ENCODE measurements at places on chromosomes 5 and 9.

DNA sequence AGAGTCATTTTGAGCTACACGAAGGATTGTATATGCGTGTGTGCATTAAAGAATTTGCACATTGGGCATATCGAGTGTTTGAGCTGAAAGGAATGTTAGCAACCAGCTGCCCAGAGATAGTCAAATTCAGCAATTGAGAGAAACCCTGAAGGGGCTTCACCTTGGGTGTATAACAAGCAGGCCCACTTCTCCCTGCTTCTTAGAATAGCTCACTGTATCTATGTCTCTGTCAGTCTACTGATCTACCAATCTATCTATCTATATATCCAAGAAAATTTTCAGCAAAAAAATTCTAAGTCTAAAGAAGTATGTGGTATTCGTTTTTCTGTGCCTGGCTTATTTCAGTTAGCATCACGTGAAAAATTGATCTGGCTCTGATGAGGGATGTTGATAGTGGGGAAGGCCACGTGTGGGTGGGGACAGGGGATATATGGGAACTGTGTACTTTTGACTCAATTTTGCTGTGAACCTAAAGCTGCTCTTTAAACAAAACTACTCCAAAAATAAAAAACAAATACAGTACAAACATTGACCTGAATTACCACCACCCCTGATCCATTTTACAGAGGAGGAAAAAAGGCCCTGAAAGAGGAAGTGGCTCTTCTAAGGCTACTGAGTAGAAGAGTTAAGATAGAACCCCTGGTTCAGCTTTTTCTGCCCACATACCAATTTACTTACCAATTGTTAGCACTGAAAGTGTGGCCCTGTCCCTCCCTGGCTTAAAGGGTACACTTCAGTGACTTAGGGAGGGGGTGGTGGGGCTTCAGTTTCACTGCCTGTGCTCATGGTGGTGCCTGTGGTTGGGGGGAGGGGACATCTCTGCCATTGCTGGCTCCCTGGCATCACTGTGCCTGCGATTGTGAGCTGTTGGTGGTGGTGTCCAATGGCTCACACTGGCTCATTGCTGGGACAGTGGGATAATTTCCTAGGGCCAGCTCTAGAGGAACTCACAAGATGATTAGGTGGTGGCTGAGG lies 141.8 kb downstream of the DOCK2 start:
- no peak for DNase-seq

DNA sequence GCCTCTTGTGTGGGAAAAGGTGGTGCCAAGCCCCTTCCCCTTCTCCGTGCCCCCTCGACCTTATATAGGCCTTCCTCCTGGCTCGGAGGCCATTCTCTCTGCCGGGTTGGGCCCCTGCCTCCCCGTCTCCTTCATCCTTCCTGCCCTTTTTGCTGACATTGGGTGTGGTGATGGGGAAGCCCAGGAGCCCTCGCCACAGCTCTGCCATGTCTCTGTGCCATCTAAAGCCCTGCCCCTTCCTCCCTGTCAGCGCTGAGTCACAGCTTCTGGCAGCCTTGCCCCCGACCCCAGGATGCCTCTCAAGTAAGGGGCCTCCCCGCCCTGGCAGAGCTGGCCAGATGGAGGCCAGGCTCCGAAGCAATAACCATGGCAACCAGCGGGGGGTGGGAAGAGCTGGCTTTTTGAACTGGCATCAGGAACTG lies 30.4 kb downstream of the JADE2 start:
- no peak for DNase-seq

DNA sequence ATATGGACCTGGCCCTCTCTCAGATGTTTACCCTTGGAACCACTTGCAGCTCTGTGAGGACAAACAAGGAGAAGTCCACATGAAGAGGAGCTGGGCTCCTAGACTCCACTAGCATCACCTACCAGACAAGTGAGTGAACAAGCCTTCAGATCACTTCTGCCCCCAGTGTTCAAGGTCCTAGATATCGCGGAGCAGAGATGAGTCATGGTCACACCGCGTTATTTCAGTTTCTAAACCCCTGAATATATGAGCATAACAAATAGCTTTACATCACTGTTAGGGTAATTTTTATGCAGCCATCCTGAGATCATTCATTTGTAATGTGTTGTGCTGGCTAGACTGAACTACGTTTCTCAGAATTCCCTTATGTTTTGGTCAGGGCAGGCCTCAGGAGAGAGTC lies 77.0 kb upstream of the DAP start:
- no peak for DNase-seq

GRCh38 chr5:126561908-126562307 lies 33.1 kb downstream of the ALDH7A1 start:
- DNase-seq = no peak

DNA sequence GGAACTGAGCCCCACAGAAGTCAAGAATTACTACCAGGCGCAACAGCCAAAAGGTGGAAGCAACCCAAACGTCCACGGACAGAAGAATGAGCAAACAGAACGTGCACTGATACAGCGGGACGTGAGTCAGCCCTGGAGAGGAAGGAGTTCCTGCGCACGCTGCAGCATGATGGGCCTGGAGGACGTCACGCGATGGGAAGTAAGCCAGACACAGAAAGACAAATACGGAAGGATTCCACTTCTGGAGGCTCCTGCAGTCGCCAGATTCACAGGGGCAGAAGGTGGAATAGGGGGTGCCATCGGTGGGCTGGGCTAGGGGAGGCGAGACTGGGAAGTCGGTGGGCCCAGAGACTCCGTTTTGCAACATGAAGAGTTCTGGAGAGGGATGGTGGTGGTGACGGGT lies 80.3 kb upstream of the PHYKPL start:
- peak; percentile 53 for DNase-seq

GRCh38 chr5:169832845-169833244 lies 147.4 kb downstream of the INSYN2B start:
- no peak for DNase-seq

GRCh38 chr5:179333796-179334761 lies 11.2 kb downstream of the ADAMTS2 start:
- DNase-seq = no peak

- DNase-seq = no peak
Observed at GRCh38 chr5:31120642-31120948, 72.9 kb upstream of the CDH6 start.

DNA sequence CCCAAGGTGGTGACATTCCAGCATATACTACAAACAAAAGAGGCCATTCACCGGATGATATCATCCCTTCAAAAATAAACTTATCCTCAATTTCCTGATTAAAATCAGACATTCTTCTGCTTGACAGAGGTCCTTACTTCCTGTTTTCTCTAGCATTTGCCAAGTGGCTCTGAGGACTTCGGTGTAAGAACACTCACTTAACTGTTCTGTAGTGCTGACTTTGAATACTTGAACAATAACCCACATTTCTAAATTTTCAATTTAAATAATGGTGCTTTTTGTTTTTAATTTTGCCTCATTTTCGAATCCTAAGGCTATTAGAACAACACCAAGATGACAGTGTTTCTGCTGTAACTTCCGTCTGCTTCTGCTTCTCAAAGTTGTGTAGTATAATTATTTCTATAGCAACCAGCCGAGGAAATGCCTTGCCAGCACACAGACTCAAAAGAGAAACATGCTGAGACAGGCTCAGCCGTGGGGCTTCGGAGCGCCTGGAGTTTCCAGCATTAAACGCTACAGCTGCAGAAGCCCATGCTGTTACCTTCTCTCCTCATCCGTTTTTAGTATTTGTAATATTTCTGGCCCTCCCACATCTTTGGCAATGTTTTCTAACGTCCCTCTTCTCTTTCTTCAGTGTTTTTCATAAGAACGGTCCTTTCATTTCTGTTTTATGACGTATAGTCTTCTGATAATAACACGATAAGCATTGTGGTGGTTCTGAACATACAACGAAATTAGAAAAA lies 19.5 kb upstream of the ANXA1 start:
- peak; percentile 83 for DNase-seq

DNA sequence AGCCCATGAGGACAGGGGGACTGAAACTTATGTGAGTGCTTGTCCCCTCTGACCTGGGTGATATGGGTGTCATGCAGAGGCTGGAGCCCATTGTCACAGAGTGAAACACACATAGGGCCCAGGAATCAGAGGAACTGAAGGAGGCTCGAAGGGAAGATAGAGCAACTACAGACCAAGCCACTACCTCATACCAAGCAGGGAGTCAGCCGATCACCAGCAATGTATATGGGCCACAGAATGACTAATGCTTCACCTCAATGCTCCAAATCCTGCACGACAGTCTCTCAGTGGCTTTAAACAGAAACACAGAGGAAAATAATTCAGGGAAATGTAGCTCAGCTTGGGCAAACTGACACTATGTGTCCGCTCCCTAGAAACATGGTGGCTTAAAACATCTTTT lies 8.9 kb upstream of the FBXW11 start:
- DNase-seq = no peak

GRCh38 chr9:128208946-128209669 lies 5.9 kb downstream of the DNM1 start:
- DNase-seq = no peak

- DNase-seq = no peak
Observed at GRCh38 chr5:102596113-102596512, 97.3 kb upstream of the SLCO6A1 start.

GRCh38 chr9:98974994-98975712 lies 31.4 kb downstream of the COL15A1 start:
- DNase-seq = peak; percentile 93

DNA sequence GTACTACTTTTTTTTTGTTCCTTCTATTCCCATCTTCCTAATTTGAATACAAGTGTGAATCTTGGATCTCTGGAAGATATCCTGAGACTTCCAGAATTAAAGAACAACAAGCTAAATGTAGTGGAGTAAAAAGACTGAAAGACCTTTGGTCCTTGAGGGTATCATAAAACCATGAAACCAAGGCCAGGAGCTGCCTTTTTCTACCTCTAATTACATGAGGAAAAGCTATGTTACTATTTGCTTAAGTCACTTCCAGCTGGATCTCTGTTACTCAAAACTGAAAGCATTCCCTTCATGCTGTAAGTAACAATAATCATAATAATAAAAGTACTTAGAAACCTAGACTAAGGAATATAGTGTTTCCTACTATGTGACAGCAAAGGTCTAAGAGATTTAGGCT lies 649.6 kb downstream of the KCTD16 start:
- DNase-seq = no peak

- DNase-seq = no peak
Observed at GRCh38 chr5:125115195-125115525, 368.7 kb upstream of the ZNF608 start.

- no peak for DNase-seq
Observed at GRCh38 chr9:93828331-93829097, 126.6 kb downstream of the BARX1 start.

DNA sequence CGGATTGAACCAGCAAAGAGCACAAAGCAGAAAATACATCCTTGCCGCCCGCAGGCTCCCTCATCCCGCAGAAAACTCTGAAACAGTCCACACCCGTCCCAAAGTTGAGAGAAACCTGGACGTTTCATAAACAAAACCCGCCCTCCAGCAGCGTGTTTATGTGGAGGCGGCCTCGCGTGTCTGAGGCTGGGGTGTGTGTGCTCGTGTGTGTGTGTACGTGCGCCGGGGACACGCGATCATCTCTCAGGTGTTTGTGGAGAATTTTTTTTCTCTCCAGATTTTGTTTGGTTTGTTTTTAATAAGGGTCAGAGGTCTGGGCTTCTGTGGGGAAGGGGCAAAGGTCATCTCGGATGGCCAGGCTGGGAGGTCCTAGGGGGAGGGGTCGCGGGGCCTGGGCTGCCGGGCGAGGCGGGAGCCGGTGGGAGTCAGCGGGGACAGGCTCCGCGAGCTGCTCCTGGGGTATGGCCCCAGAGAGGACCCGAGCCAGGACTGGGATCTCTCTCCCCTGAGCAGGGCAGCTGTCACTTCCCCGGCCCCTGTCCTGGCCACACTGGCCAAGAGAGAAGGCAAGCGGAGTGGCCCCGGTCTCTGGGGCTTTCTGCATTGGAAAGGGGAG lies 206.4 kb downstream of the C9orf50 start:
- peak; percentile 66 for DNase-seq

GRCh38 chr5:25064306-25064705 lies 419.5 kb upstream of the CDH10 start:
- DNase-seq = no peak

DNA sequence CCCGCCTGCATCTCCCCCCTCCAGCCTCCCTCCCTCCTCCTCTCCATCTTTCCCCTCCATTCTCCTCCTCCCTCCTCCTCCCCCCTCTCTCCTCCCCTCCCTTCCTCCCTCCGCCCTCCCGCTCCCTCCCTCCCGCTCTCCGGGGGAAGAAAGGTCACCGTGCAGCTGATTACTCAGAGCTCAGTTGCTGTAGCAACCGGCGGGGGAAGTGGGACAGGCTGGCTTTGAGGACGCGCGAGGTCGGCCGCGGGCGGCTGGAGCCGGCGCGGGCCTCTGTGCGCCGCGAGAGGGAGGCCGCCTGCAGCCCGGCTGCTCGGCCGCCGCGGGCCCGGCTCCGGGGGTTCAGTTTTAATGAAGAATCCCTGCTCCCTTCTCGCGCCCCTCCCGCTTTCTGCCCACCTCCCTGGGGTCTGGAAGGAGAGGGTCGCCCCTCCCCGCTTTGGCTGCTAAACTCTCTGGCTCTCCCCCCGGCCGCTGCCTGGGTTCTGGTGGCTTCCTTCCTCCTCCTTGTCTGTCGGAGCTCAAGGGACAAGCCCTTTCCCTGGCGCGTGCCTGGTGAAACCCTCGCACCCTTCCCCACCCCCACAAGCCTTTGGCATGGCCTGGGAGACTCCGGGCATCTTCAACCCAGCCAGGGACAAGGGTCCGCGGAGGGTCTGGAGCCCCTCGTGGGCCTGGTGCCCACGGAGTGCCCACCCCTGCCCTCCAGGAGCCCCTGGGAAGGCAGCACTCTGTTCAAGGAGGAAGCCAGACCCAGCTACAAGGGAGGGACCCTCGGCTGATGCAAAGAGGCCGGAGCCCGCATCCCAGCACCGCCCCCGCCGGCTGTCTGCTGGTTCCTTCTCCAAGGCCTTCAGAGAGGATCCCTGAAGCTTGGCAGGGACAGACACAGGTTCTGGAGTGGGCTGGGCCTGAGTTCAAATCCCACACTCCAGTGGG lies 160.3 kb downstream of the C9orf50 start:
- peak; percentile 96 for DNase-seq

- DNase-seq = no peak
Observed at GRCh38 chr9:25703701-25704357, 25.6 kb upstream of the TUSC1 start.

DNA sequence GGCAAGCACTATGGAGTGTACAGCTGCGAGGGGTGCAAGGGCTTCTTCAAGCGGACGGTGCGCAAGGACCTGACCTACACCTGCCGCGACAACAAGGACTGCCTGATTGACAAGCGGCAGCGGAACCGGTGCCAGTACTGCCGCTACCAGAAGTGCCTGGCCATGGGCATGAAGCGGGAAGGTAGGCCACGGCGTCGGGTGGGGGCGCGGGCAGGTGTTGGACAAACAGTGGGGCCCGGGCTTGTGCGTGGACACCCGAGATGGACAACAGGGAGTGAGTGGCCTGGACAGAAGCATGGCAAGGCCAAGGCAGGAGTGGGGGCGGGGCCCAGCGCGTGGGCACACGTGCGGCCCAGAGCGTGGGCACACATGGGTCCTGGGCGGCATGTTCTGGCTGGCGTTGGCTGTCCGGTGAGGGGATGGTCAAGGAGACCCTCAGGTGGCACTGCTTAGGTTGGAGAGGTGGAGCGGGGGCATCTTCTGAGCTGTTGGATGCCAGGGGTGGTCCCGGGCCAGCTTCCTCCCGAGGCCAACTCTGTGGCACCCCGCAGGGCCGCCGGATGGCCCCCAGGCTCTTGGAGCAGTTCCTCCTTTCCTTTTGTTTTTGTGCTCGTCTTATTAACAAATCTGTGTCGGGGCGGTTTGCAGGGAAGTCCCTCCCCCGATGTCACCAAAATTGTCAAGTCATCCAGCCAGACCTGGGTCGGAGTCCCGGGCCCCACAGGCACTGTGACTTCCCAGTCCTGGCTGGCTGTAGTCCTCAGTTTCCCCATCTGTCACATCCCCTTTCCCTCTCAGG lies 82.9 kb downstream of the RXRA start:
- no peak for DNase-seq

- no peak for DNase-seq
Observed at GRCh38 chr5:2660315-2660714, 91.2 kb downstream of the IRX2 start.

Measured in right forelimb (tissue), 1 donor.